Omental fat pad (tissue), 4 donors: ENCODE measurements at places on chromosomes 12 and 14.

GRCh38 chr12:125878483-125878882 is 813.2 kb downstream of the AACS start:
- no peak for DNase-seq

DNA sequence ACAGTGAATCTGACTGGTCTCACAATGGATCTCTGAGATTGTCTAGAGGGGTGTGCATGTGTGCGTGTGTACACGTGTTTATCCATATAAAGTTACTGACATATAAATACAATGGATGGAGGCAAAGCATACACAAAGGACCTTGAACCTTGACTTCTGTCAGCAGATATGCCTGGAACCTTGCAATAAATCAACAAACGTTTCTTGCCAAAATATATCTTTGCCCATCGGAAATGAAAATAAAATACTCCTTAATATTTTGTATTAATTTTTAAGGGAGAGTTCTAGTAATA is 52.1 kb upstream of the KCNJ8 start:
- DNase-seq, result no peak

DNA sequence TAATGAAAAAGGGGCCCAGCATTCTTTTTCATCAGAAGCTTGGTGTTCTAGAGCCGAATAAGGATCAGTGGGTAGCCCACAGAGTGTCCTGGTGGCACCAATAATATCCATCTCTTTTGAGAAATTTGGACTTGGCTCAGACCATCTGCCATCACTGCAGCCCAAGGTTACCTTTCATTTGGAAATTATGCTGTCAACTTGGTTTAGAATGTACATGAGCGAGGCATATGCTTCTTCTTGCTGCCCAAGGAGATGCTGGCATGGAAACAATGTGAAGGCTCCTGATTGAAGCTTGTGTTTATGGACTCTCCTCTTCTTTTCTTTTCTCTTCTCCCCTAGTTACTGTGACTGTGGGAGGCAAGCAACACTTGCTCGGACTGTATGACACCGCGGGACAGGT is 50.0 kb downstream of the GPHB5 start:
- no peak for DNase-seq

- DNase-seq, result no peak
Observed at GRCh38 chr12:63005382-63005781, 70.4 kb upstream of the PPM1H start.

DNA sequence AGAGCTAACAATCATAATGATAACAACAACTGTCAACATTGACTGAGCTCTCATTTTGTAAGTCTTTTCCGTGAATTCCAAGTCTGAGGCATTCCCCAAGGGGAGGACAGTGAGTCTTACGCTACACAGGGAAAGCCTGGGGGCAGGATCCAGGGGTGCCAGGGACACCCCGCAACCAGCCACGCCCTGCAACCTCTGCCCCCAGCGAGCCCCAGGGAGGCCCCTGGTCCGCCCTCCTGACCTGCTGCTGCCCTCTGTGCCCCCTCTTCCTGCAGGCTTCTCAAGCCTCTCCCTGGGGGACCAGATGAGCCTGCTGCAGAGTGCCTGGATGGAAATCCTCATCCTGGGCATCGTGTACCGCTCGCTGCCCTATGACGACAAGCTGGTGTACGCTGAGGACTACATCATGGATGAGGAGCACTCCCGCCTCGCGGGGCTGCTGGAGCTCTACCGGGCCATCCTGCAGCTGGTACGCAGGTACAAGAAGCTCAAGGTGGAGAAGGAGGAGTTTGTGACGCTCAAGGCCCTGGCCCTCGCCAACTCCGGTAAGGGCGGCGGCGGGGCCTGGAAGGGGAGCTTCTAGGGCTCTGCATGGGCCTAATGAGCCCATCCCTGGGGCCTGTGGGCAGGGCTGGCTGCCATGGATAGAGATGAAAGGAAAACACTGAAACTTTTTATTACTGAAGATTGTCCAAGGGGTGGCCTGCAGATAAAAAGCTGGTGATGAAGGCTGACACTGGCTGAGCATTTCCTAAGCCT is 115.4 kb downstream of the ESRRB start:
- no peak for DNase-seq

- DNase-seq, result no peak
Observed at GRCh38 chr14:25003537-25003936, 46.4 kb downstream of the STXBP6 start.

GRCh38 chr12:56629459-56630179 is 507 bp downstream of the BAZ2A start:
- DNase-seq, result no peak

- no peak for DNase-seq
Observed at GRCh38 chr14:57796556-57796955, 69.3 kb downstream of the SLC35F4 start.

DNA sequence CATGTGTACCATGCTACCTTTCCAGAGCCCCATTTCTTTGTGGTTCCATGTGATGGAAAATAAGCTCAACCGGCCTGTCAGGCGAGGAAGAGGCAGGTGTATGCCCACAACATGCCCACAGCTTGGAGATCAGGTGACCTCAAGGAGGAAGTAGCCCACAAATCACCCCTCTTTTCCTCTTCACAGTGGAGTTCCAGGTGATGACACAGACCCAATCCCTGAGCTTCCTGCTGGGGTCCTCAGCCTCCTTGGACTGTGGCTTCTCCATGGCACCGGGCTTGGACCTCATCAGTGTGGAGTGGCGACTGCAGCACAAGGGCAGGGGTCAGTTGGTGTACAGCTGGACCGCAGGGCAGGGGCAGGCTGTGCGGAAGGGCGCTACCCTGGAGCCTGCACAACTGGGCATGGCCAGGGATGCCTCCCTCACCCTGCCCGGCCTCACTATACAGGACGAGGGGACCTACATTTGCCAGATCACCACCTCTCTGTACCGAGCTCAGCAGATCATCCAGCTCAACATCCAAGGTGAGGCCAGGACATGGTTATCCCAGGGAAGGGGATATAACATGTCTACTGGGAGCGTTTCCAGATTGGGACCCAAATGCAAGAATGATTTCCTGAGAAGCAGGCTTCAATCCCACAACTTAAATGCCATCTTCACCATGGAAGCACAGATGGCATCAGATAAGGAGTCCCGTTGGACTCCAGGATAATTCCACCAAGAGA is 5.5 kb downstream of the TAPBPL start:
- no peak for DNase-seq

DNA sequence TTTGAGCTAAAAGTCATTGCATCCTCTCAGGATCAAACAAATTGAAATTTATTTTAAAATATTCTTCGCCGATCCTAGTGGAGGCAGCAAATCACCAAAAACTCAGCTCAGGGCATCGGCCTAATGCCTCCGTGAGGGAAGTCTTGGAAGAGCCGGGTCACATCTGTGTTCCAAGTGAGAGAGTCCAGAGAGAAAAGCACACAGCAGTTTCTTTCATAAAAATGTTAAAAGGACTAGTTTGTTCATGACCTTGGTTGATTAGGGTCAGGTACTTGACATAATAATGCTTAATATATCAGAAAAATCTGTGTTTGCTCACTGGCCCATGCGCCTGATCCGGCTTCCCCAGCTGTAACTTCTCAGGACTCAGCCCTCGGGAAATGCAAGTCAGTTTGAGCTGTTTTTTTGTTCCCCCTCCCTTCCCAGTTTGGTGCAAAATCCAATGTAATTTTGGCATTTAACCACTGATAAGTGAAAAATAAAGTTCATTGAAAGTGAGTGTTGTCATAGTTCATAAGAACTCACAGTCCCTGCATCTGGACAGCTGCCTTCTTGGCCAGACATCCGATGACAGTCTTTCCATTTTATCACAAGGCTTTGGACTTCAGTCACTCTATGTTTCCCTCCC is 161.7 kb downstream of the CAND1 start:
- no peak for DNase-seq

DNA sequence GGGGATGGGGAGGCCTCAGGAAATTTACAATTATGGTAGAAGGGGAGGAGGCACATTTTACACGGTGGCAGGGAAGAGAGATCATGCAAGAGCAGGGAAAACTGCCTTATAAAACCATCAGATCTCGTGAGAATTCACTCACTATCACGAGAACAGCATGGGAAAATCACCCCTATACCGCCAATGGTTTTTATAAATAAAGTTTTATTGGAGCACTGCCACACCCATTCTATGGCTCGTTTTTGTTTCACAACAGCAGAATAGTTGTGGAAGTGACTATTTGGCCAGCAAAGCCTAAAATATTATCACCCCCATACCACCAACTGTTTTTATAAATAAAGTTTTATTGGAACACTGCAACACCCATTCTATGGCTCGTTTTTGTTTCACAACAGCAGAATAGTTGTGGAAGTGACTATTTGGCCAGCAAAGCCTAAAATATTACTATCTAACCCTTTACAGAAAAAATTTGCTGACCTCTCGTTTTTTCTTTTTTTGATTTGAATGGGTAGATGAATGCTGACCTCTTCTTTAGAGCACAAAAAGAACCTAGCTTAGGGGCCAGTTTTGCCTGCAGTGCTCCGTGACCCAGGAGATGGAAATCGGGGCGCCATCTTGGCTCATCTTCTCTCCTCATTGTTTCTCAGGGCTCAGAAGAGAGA is 77.3 kb upstream of the RIN3 start:
- DNase-seq, result no peak

- no peak for DNase-seq
Observed at GRCh38 chr14:48331421-48331820, 656.0 kb upstream of the MDGA2 start.

DNA sequence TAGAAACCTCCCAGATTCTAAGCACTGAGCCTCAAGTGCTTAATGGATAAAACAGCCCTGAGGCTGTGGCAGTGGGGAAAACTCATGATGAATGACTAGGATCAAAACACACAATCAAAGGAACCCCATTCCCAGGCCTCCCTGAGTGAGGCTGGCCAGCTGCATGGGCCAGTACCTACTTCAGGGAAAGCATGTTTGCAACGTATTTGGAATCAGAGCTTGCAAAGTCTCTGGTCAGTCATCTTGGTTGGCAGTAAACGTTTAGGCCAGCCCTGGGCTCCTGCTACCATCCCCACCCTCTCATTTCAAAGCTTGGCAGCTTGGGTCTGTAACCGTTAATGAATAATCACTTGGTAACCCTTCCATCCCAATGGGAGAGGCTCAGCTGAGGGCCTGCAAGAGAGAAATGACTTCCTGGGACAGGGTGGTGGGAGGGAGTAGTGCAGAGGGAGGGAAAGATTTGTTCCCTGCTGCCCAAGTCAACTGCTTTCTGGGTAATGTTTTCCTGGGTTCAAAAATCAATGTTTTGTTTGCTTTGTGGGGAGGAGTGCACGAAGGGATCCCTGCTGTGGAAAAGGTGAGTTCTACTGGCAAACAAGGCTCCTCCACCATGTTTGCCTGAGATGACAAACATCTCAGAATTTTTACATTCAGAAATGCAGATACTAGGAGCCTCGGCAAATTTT is 2.0 kb upstream of the RNASE8 start:
- no peak for DNase-seq

GRCh38 chr12:4169959-4170358 is 103.6 kb upstream of the CCND2 start:
- DNase-seq, result no peak

- no peak for DNase-seq
Observed at GRCh38 chr14:66649498-66649897, 141.6 kb downstream of the GPHN start.

DNA sequence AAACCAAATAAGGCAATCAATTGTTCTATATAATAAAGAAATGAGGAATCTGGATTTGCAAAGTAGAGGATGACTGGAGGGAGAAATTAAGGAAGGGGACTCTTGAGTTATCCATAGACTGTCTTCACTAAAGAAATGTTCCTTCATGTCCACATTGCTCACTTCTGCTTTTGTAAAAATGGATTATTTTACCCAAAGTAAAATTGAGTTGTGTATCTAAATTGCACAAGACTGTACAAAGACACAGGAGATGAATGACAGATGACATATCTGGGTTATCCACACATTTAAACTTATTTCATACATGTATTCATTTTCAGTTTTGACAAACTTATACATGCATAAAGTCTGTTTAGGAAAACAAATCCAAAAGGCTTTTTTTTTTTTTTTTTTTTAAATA is 11.3 kb downstream of the ATP2B1 start:
- DNase-seq, result no peak

- no peak for DNase-seq
Observed at GRCh38 chr12:92511786-92512185, 191.0 kb upstream of the PLEKHG7 start.
